ENCODE measurements at places on chromosomes 7 and 10. TPM values are rescaled to one million over a fixed set of nuclear protein-coding genes. Genes with fewer than 3 reads are reported as not detected.

The BLVRA gene
- 31.5 TPM for total RNA-seq

The LDB1 gene
- total RNA-seq, result 39.2 TPM

The BEND7 gene
- 4.8 TPM for total RNA-seq

The C10orf62 gene
- 0.23 TPM for total RNA-seq

The GJC3 gene
- not detected for total RNA-seq

The SEMA3D gene
- 6.8 TPM for total RNA-seq

Measured in smooth muscle cell of the umbilical artery (primary cell).